ENCODE measurements at places on chromosomes 3 and 15.

- no peak for DNase-seq
These were observed 28.3 kb downstream of the SUCNR1 start for GRCh38 chr3:151901644-151902285.

GRCh38 chr3:141242377-141243092 is 10.9 kb downstream of the PXYLP1 start:
- DNase-seq, result no peak

DNA sequence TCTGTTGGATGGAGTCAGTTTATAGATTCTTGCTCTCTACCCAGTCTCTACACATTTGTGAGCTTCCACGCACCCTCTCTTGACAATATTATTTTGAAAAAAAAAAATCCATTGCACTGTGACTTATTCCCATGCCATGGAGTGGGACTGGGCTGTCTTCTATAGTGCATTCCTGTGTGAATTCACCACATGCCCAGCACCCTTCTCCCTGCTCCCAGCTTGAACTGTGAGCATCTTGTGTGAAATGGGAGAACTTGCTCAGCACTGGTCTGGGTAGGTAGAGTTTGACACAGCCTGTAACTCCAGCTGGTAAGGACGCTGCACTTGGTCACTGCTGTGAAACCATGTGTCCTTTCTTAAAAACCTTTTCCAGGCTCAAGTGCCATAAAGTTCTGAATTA is 91.9 kb downstream of the ARNT2 start:
- DNase-seq, result no peak

DNA sequence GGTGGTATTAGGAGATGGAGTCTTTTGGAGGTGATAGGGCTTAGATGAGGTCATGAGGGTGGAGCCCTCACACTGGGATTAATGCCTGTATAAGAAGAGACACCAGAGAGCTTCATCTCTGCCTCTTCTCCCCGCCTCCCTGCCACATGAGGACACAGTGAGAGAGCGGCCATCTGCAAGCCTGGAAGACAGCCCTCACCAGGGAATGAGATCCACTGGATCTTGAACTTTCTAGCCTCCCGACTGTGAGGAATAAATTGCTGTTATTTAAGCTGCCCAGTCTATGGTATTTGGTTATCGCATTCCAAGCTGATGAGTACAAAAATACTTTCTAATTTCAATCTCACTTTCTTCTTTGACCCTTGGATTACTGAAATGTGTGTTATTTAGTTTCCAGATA is 121.4 kb downstream of the OCA2 start:
- no peak for DNase-seq

DNA sequence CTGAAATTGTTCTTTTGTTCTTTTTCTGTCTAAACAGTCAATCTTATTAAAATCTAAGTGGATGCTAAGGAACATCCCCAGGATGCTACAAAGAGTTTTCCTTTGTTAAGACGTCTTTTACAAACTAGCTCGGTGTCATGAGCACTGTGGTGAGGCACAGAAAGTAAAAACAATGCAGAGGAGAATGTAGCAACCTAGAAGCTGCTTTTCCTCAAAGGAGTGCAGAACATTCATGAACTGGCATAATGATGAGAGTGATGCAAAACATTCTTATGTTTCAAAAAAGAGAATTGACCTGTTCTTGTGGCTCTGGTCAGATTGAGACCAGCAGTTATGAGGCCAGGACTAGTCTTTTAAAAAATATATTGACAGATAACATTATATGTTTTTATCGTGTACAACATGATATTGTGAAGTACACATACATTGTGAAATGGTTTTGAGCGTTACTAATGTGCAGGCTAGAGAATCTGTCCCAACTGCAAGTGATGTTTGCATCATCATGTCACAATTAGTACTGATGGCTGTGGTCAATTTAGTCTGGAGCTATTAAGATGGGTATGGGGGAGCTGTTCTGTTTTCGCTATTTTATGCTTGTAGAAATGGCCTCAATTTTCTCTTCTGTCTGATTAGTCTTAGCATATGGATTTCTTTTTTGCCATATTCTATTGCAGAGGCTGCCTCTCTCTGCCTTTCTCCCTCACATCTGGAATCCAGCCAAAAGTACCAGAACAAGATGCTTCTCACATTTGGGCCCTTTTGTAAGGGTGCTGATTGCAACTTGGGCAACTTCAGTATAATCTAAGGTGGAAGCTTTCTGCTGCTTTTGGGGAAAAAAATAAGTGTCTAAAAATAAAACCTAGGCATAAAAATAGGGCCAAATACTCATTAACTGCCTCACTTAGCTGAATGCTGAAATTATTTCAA is 50.2 kb downstream of the HHLA2 start:
- DNase-seq, result no peak

DNA sequence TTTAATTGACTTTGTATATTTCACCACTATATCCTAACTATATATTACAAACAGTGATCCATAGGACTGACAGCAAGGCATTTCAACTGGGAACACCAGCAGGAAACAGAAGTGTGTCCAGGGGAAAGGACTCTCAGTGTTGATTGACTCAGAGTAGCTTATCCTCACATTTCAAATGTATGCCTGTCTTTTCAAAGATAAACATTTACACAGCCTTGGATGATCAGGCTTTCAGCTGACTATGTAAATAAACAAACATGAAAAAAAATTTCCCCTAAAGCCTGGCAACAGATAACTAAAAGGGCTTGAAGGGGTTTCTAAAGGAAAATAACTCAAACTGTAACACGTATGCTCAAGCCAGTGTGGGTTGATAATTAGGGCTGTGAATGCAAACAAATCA is 321.8 kb downstream of the TBC1D5 start:
- DNase-seq, result no peak

DNA sequence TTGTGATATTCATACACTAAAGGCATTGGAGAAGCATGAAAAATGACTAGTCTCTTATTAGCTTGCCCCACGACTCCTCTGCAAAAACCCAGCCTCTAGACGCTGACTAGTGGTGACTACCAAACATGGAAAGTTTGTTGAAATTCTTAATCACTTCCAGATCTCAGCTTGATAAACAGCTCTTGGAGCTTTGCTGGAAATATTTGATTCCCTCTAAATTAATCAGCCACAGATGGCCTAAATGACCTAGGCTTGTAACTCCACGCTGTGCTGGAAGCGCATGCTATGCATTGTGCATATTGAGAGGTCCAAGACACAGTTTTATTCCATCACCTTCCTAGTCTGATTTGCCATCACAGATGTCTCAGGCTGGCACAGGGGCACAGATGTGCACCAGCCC is 244.7 kb upstream of the ST8SIA2 start:
- no peak for DNase-seq

DNA sequence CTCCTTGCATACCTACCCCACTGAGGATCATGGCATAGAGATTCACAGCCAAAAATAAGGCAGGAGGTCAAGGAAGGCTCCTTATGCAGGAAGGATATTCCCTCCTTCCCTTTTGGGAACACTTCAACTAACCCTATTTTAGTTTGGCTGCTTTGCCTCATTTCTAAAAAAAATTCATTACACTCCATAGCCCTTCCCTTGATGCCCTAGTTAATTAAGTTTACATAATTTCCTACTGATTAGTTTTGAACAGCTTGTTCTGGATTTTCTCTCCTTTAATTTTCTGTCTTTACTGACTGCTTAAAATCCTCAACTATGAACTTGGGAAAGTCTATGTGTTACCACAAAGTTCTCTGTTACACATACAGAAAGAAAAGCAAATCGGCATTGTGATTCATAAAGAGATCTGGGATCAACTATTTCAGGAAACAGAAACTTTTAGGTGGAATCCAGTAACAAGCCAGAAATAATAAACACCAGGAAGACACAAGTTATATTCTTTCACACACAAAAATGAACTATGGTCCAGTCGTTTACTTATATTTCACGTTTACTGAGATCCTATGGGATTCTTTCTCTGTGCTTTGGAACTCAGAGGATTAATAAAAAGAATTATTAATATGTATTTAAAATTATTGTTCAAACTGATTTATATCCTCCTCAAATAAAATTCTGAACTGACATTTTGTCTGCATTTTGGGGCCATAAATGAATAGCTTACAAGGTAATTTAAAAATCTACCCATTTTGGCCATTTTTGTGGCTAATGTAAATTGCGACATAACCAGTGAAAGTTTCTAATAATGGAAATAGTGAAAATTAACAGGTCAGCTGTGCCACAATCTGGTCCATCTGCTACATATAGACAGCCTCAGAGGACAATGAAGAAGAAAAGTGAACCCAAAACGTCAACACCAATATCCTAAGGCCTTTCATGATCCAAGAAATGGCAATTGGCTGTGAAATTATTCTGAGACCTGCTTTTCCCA is 113.8 kb downstream of the FRMD5 start:
- DNase-seq, result no peak

- no peak for DNase-seq
These were observed 251.2 kb upstream of the CTDSPL start for GRCh38 chr3:37610529-37610928.

- DNase-seq, result no peak
These were observed 76.5 kb upstream of the SNRPA1 start for GRCh38 chr15:101371519-101371918.

DNA sequence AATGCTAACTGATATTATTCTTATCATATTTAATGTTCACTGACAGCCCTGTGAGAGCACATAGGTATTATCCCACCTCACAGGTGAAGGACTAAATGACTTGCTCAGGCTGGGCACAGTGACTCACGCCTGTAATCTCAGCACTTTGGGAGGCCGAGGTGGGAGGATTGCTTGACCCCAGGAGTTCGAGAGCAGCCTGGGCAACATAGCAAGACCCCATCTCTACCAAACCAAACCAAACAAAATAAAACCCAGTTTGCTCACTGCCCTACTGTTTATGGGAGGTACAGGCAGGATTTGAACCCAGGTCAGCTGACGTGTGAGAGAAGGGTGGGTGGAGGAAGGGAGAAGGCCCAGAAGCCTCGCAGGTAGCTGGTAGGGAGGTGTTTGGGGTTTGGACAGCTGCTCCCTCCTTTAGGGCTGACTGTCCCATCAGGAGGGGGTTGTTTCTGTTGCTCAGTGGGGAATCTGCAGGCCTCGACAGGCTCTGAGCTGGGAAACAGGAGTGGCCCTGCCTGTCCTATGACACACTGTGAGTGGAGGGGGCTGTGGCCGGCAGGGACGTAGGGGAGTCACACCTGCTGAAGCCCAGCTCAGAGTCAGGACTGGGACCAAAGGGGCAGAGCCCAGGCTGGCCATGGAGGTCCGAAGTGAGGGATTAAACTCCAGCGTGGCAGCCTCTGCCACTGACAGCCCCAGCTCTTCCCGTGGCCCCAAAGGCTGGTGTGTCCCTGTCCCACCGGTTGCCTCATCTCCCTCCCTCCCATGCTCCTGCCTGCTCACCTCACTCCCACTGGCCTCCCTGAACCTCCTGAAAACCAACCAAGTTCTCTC is 25.3 kb downstream of the BHLHE40 start:
- DNase-seq, result no peak

- DNase-seq, result no peak
These were observed 125.1 kb upstream of the CTDSPL start for GRCh38 chr3:37736624-37737023.

DNA sequence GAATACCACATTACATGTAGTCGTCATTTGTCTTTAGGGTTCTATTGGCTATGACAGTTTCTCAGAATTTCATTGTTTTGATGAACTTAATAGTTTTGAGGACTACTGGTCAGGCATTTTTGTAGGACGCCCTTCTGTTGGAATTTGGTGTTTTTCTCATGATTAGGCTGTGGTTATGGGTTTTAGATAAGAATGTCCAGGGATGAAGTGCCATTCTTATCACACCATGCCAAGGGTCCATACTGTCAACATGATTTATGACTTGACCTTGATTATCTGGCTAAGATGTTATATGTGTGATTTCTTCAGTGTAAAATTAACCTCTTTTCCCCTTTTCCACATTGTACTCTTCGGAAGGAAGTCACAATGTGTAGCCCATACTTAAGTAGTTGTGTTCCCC is 135.3 kb downstream of the DIPK2A start:
- DNase-seq, result no peak

- DNase-seq, result no peak
These were observed 4.7 kb downstream of the ABHD5 start for GRCh38 chr3:43695443-43695842.

GRCh38 chr3:126549861-126550487 is 8.8 kb downstream of the C3orf22 start:
- no peak for DNase-seq

- DNase-seq, result no peak
These were observed 15.4 kb upstream of the RFC4 start for GRCh38 chr3:186821429-186822387.

GRCh38 chr15:84582583-84583157 is 18.1 kb upstream of the ZSCAN2 start:
- DNase-seq, result no peak

DNA sequence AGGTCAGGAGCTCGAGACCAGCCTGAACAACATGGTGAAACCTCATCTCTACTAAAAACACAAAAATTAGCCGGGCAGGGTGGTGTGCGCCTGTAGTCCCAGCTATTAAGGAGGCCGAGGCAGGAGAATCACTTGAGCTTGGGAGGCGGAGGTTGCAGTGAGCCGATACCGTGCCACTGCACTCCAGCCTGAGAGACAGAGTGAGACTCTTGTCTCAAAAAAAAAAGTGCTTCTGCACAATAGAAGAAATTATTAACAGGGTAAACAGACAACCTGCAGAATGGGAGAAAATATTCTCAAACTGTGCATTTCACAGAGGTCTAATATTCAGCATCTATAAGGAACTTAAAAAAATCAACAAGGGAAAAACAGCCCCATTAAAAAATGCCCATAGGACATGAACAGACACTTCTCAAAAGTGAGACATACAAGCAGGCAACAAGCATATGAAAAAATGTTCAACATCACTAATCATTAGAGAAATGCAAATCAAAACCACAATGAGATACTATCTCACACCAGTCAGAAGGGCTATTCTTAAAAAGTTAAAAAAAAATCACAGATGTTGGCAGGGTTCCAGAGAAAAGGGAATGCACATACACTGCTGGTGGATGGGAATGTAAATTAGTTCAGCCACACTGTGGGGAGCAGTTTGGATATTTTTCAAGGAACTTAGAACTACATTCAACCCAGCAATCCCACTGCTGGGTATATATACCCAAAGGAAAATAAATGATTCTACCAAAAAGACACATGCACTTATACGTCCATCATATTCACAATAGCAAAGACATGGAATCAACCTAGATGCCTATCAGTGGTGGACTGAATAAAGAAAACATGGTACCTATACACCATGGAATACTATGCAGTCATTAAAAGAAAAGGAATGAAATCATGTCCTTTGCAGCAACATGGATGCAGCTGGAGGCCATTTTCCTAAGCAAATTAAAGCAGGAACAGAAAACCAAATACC is 75.5 kb downstream of the MSL2 start:
- DNase-seq, result no peak

- no peak for DNase-seq
These were observed 258.6 kb upstream of the RASGRP1 start for GRCh38 chr15:38823263-38823662.

DNA sequence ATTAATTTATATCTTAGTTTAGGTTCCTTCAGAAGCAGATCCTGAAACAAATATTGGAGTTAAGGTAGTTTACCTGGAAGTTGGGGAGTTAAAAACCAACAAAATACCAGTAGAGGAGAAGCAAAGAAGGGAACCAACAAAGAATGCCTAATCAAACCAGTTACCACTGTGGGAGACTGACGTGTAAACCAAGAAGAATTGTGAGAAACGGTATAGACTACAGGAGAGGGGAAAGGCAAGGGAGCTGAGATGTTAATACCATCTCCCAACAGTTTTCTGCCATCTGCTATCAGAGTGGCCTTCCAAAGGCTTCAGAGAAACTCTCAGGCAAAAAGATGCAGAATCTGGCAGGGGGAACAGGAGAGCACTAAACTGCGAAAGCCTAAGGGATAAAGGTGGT is 53.5 kb downstream of the BFSP2 start:
- no peak for DNase-seq

- no peak for DNase-seq
These were observed 1.5 kb downstream of the ATP1B3 start for GRCh38 chr3:141877911-141878310.

- DNase-seq, result no peak
These were observed at the start of gene CA12 for GRCh38 chr15:63381301-63382204. Gene CA12, minus strand, starts transcription at chr15:63381846. Its CDS starts 126 bp downstream, at chr15:63381720.

Data from stimulated activated CD8-positive, alpha-beta memory T cell treated with anti-CD3 and anti-CD28 coated beads, Interleukin-7, amount 100 ng/mL, for 1 hour (primary cell).